ENCODE measurements at places on chromosomes 16 and 17.

GRCh38 chr16:85978291-85978775 is 79.4 kb downstream of the IRF8 start:
- no peak for DNase-seq

GRCh38 chr16:24776501-24777220 is 47.2 kb downstream of the TNRC6A start:
- DNase-seq: no peak

- peak; percentile 88 for DNase-seq
These were observed 8.9 kb upstream of the TIMP2 start for GRCh38 chr17:78933959-78934568.

- DNase-seq: no peak
These were observed 98.4 kb upstream of the PLCG2 start for GRCh38 chr16:81680444-81681275.

DNA sequence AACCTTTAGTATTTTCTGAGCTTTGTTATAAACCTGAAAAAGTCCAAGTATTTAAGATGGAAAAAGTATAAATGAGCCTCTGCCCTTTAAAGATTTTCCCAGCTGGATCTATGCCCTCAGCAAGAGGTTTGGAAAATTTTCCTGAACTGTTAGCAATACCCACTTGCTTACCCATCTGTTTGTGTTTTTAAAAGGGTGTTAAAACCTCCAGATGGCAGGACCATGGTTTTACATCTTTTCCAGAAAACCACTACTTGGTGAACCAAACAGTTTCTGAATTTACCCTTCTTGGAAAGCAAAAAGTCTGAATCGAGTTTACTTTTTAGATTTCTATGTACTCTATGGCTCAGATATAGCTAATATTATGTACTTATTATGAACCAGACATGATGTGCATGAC is 719 bp downstream of the PMFBP1 start:
- no peak for DNase-seq

GRCh38 chr17:82237083-82237745 is 8.4 kb downstream of the SLC16A3 start:
- no peak for DNase-seq

- no peak for DNase-seq
These were observed 669.1 kb upstream of the SALL1 start for GRCh38 chr16:51820176-51820575.

- DNase-seq: no peak
These were observed 7.5 kb downstream of the CTU2 start for GRCh38 chr16:88713568-88714419.
